ENCODE measurements at places on chromosomes 1 and 21.
A peak's percentile ranks its signal among the peaks of the same experiment; 100 is the strongest.

GRCh38 chr1:29679828-29680558 is 443.7 kb downstream of the PTPRU start:
- no peak for DNase-seq

GRCh38 chr1:236560213-236560771 is 36.5 kb downstream of the LGALS8 start:
- no peak for DNase-seq

DNA sequence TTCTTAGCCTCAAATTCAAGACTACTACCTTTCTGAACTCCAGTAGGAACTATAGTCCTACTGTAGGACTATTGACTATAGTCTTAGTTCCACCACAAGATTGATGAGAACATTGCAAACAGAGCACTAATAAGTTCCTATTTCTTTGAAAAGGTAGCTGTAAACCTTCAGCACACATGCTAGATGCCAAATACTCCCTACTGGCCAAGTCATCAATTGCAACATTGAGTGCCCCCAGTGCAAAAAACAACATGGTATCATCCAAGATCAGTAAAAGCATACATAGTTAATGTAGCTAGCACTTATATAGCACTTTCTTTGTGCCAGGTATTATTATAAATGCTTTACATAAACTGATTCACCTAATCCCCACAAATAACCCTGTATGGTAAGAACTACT is 99.8 kb downstream of the MRPL39 start:
- peak; percentile 45 for DNase-seq

- DNase-seq: no peak
Observed at GRCh38 chr1:49051647-49052046, 275.0 kb upstream of the BEND5 start.

GRCh38 chr1:151721788-151722510 is 627 bp downstream of the RIIAD1 start:
- DNase-seq: no peak

DNA sequence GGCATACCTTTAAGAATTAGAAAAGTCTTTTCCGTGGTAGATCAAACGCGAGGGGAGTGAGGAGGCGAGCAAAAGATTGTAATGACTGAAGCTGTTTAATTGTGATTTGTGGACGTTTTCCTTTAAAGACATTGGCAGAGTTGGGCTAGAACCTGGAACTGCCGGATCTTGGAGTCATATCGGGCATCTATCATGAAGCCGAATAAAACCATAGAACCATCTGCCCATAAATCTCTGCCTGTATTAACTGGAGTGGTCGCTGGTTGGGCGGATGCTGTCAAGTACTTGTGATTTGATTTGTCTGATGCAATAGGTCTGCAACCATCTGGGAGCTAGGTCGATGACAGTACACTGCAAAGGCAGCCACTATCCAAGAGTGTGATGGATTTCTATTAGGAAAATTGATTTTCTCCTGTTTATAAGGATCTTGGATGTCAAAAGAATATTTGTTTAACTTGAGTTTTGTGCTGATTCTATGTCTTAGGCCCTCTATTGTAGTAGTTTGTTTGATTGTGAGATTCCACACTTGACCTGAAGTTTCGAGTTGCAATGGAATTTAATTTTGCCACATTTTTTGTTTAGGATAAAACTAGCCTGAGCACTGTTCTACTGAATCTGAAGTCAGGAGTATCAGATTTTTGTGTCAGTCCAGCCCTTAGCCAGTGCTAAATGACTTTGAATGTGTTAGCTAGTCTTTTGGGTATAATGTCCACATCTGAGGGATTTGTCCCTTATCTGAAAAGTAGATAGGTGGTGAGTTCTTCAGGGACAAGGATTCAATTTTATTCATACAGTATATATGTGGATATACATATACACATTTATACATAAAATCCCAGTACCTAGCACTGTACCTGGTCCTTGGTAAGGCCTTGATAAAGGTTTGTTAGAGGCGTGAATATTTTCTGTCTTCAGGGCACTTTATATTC is 1.2 kb downstream of the SARS1 start:
- peak; percentile 58 for DNase-seq

DNA sequence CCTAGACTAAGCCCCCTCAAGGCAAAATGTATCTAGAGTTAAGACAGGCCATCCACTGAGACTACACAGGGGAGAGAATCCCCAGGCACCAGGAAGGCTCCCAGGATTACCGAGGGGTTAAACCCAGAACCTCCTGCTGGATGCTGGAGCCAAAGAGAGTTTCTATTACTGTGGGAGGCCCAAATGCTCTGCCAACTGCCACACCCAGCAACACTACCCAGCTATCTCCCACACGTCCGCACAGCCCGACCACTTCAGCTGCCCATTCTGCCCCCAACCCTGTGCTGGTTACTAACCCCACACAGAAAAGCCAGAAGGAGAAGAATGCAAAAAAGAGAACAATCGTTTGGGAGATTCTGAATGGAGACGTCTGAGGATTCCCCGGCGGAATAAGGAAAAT is 63.6 kb downstream of the CD46 start:
- DNase-seq: no peak

GRCh38 chr1:36942148-36942547 is 92.2 kb downstream of the GRIK3 start:
- no peak for DNase-seq

- no peak for DNase-seq
Observed at GRCh38 chr1:57770772-57771171, 346.9 kb upstream of the DAB1 start.

- DNase-seq: no peak
Observed at GRCh38 chr1:2135941-2136340, 58.6 kb downstream of the FAAP20 start.

GRCh38 chr1:55816456-55817426 is 601.6 kb upstream of the USP24 start:
- DNase-seq: peak; percentile 36

- no peak for DNase-seq
Observed at GRCh38 chr21:35405981-35406380, 356.9 kb upstream of the RUNX1 start.

GRCh38 chr1:220170836-220171526 is 77.0 kb downstream of the IARS2 start:
- DNase-seq: peak; percentile 34

- DNase-seq: no peak
Observed at GRCh38 chr1:182255494-182255893, 136.1 kb downstream of the GLUL start.

GRCh38 chr1:89552471-89553081 is 27.9 kb downstream of the LRRC8B start:
- peak; percentile 61 for DNase-seq

DNA sequence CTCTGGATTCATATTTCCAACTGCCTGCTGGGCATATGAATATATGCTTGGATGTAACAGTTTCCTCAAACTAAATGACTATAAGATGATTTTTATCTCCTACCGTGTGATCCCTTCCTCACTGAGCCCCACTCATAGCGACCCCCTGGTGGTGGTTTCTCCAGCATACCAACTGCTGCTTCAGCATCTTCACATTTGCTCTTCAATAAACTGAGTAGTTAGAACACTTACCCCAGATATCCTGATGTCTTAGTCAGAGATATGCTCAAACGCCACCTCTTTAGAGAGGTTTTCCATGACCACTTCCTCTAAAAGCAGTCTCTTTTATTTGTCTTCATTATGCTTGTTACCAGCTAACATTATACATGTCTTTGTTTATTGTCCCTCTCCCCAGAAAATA is 10.2 kb upstream of the HNRNPR start:
- DNase-seq: no peak

DNA sequence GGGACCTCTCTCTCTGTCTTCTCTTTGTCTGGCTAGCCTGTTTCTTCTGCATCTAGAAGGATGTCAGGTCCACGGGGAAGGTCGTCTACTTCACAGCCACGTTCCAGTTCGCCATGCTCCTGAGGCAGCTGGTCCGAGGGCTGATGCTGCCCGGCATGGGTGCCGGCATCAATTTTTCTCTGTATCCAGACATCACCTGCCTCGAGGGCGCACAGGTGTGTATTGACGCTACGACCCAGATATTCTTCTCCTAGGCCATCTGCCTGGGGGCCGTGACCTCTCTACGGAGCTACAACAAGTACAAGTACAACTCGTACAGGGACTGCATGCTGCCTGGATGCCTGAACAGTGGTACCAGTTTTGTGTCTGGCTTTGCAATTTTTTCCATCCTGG is 841.6 kb upstream of the TMPRSS15 start:
- no peak for DNase-seq

- peak; percentile 54 for DNase-seq
Observed at GRCh38 chr1:182392050-182393028, 749 bp upstream of the GLUL start.

GRCh38 chr21:31556662-31557061 is 102.8 kb upstream of the SOD1 start:
- DNase-seq: no peak

GRCh38 chr1:92951141-92951582 is 10.1 kb downstream of the DIPK1A start:
- peak; percentile 80 for DNase-seq

- DNase-seq: no peak
Observed at GRCh38 chr1:5982276-5982675, 9.9 kb downstream of the NPHP4 start.

GRCh38 chr1:209673631-209674417 is 1.4 kb upstream of the G0S2 start:
- no peak for DNase-seq

GRCh38 chr1:15886611-15887167 is 39.2 kb downstream of the SPEN start:
- no peak for DNase-seq

DNA sequence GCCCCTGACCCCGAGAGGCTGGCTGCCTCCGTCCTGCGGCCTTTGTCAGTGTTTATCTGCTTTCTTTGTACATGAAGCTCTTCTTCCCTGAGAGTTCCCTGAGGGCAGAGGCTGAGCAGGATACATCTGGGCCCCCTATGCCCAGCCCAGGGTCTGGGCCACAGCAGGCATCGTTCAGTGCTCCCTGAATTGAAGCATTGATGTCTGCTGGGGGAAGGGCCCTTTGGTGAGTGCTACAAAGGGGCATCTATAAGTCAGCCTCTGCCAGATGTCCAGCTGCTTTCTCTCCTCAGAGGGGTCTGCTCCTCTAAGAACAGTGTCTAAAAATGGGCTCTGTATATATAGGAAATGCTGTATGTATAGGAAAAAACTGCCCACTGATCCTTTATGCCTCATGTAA is 2.1 kb downstream of the HEYL start:
- DNase-seq: no peak

GRCh38 chr1:186491336-186491735 is 30.4 kb upstream of the PDC start:
- no peak for DNase-seq

DNA sequence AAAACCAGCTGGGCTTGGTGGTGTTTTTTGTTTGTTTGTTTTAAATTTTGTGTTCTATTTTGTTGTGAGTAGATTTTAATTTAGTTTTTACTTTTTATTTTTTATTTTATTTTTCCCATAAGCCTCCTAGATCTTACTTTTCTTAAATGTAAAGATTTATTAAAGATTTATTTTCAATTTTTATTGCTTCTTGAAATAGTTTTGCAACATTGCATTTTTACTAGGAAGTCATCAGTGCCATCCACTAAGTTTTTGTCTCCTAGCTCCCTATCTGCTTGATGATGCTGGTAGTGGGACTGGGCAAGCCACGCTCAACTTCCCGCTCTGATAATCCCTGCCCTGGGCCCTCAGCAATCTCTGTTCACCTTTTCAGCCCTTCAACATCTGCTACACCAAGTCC is 175.4 kb downstream of the CDC7 start:
- no peak for DNase-seq

- peak; percentile 59 for DNase-seq
Observed at GRCh38 chr21:41121785-41122415, 46.1 kb upstream of the BACE2 start.

- no peak for DNase-seq
Observed at GRCh38 chr1:208577381-208577905, 333.3 kb upstream of the PLXNA2 start.

DNA sequence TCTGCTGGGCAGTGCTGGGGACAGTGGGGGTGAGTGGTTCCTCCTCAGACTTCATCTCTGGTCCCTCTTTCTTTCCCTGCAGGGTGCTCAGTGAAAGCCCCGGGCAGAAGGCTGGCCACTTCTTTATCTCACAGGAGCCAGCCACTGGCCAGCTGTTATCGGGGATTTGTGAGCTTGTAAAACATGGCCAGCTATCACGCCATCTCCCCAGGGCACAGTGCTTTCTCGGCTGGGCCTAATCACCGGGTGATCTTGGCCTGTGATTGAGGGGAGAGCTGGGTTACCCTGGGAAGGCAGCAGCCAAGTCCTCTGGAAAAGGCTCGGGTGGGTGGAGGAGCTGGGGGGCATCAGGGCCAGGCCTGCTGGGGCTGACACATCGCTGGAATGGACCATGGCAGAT is 83.0 kb downstream of the IGSF21 start:
- DNase-seq: no peak

GRCh38 chr1:155226910-155227260 is 18.4 kb downstream of the MTX1 start:
- peak; percentile 60 for DNase-seq

DNA sequence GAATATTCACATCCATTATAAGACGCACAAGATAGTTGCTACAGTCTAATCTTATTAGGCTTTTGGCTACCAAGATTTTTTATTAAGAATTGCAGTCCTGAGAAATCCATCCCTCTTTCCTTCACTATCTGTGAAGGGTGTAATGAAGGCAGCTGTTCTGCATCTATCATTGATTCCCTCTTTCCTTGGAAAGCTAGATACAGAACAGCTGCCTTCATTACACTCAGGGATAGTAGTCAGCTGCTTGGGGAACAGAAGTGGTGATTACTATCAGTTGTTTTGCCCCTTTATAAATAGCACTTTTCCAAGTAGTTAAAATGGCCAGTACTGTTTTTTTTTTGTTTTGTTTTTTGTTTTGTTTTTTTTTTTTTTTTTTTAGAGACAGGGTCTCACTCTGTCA is 70.2 kb downstream of the IARS2 start:
- peak; percentile 75 for DNase-seq

All from LHCN-M2 (cell line).